ENCODE measurements at places on chromosomes 6 and 20.

DNA sequence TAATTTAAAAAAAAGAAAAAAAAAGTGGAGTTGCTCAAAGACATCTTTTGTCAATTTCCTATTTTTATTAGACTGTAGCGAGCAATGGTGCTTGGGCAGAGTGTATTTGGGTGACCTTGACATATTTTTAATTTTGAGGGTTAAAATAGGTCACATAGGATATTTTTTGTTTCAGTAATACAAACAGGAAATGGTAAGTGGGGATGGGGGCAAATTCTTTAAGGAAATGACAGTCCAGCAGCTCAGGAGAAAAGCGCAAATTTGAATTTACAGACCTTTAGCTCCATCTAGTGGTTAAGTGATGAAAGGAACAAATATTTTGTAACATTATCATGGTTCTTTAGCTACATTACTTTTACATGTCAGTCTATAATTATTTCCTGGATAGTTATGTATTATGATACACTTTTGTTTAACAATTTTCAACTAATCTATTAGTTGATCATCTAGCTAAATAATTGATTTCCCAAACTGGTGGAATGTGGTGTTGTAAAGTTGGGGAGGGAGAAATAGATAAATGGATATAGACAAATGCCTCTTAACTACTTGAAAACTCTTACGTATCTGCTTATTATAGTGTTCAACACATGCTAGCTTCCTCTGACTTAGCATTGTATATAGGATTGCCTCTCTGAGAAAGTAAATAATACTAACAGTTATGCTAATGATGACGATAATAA lies 10.0 kb downstream of the CITED2 start:
- DNase-seq: peak; percentile 36

DNA sequence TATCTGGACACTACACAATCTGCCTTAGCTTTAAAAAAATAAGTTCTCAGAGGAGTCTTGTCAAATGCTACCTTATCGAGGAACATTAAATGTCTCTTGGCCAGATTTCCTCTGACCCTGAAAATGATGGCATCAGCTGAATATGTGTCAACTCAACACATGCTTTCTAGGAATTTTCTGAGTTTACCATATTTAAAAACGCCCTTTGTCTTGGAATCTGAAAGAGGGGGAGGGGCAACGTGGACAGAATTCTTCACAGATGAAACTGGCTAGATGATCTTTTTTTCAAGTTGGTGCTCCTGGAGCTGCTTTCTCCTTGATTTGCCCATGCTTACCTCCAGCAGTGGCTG lies 5.1 kb downstream of the SOX4 start:
- DNase-seq: peak; percentile 48

GRCh38 chr20:4465855-4466545 lies 255.7 kb upstream of the PRND start:
- DNase-seq: no peak

- DNase-seq: no peak
Observed at GRCh38 chr6:163716690-163717089, 302.2 kb downstream of the QKI start.

GRCh38 chr6:14598017-14598864 lies 480.7 kb downstream of the CD83 start:
- DNase-seq: no peak

DNA sequence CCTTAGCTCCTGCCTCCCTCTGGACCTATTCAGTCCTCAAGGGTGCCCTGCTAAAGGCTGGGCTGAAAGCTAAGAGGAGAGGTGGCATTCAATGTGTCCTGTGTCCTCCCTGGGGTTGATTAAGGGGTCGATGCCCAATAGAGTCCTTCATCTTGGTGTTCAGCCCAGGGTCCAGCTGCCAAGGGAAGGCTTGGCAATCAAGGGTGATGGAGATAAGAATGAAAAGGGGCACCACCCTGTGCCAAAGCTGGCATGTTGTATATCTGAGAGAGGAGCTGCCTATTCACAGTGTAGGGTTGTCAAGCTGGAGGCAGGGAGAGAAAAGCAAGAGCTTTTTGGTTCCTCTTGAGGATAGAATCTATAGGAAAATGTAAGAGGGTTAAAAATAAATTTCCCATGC lies 12.3 kb downstream of the C20orf173 start:
- DNase-seq: no peak

DNA sequence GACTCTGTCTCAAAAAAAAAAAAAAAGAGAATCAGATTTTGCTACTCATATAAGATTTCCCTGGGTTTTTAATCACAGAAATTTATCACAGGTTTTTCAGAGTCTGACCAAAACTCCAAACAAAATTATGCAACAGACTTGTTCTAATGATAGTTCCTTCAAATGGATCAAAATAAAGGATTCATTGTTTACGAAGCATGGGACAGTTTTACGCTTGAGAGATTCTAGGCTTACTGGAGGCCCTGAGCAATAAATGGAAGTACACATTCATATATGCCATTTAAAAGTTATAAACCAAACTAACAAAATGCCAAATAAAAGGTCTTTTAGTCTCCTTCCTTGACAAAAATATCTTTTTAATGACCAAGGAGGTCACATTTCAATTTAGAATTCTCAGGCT lies 245.1 kb upstream of the KCNQ5 start:
- DNase-seq: peak; percentile 9

- no peak for DNase-seq
Observed at GRCh38 chr6:11168091-11168635, 56.6 kb upstream of the ERVFRD-1 start.

- DNase-seq: no peak
Observed at GRCh38 chr6:30683183-30683979, 3.1 kb downstream of the PPP1R18 start.

GRCh38 chr6:44166591-44167184 lies 8.1 kb downstream of the CAPN11 start:
- DNase-seq: no peak
